ENCODE measurements at places on chromosomes 16 and 17.

GRCh38 chr16:84550096-84550495, 45.6 kb upstream of the MEAK7 start:
- DNase-seq: no peak

DNA sequence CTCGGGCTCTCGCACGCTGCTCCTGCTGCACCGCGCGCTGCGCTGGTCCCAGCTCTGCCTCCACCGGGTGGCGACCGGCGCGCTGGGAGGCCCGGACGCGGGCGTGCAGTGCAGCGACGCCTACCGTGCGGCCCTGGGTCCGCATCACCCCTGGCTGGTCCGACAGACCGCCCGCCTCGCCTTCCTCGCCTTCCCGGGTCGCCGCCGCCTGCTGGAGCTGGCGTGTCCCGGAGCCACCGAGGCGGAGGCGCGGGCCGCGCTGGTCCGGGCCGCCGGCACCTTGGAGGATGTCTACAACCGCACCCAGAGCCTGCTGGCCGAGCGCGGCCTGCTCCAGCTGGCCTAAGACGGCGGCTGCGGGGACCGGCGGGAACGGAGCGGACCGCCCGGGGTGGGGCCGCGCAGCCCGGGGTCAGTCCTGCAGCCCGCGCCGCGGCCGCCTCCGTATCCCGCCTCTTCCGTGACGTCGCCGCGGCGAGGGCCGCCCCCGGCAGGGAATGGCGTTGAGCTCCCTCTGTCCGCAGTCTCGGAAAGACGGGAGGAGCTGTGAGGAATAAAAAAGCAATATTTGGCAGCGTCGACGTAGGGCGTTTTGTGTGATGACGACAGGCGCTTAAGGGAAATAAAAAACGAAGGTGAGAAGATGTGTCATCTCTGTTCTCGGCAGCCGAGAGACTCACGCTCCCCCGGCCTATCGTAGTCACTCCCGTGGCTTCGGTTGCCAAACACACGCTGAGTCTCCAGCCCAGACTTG, 1.4 kb downstream of the GLTPD2 start:
- DNase-seq: peak; percentile 62

DNA sequence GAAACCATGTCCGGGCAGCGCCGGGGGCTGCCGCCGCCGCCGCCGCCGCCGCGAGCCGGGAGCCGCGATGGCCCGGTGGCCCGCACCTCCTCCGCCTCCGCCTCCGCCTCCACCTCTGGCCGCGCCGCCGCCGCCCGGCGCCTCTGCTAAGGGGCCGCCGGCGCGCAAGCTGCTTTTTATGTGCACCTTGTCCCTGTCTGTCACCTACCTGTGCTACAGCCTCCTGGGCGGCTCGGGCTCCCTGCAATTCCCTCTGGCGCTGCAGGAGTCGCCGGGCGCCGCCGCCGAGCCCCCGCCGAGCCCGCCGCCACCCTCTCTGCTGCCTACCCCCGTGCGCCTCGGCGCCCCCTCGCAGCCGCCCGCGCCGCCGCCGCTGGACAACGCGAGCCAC, 587 bp downstream of the HS3ST4 start:
- no peak for DNase-seq

DNA sequence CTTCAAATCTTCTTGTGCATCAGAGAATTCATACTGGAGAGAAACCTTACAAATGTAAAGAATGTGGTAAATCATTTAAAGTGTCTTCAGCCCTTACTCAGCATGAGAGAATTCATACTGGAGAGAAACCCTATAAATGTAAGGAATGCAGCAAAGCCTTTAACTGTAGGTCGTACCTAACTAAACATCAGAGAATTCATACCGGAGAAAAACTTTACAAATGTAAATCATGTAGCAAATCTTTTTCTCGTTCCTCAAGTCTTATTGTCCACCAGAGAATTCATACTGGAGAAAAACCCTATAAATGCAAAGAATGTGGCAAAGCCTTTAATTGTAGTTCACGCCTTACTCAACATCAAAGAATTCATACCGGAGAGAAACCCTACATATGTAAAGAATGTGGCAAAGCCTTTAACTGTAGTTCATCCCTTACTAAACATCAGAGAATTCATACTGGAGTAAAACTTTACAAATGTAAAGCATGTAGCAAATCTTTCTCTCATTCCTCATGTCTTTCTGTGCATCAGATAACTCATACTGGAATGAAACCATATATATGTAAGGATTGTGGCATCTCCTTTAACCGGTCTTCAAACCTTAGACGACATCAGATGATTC, 118.5 kb upstream of the ZNF267 start:
- no peak for DNase-seq

DNA sequence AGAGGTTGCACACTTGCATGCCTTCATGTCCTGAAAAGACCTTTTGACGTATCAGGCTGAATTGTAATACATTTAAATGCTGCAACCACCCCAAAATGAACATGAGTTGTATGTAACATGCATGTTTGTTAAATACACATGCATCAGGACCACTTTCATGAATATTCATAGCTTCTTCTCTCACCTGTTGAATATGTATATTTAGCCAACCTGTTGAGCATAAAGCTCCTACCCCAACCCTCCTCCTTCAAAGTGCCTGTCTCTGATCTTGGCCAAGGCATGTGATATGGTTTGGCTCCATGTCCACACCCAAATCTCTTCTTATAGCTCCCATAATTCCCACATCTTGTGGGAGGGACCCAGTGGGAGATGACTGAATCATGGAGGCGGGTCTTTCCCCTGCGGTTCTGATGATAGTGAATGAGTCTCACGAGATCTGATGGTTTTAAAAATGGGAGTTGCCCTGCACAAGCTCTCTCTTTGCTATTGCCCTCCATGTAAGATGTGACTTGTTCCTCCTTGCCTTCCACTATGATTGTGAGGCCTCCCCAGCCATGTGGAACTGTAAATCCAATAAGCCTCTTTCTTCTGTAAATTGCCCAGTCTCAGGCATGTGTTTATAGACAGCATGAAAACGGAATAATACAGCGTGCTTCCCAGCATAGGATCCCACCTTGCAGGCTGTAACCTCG, 3.8 kb upstream of the CRYM start:
- no peak for DNase-seq

GRCh38 chr17:77840513-77841165, 117.9 kb upstream of the TNRC6C start:
- no peak for DNase-seq

DNA sequence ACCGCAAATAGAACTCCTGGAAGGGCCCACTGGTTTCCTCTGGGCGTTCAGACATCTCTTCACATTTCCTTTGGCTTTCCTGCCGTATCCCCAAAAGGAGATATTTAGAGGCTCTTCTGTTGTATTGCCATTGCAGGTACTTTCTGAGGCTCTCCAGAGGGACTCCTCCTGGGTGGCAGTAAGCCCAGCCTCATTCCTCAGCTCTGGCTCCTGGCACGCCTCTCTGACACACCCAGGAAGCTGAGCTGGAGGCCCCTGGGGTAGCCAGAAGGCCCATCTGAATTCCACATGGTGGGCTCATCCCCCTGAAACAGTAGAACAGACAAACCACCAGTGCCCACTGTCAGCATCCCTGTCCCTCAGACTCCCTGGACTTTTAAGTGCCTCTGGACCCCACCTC, 206.7 kb downstream of the PARN start:
- no peak for DNase-seq

DNA sequence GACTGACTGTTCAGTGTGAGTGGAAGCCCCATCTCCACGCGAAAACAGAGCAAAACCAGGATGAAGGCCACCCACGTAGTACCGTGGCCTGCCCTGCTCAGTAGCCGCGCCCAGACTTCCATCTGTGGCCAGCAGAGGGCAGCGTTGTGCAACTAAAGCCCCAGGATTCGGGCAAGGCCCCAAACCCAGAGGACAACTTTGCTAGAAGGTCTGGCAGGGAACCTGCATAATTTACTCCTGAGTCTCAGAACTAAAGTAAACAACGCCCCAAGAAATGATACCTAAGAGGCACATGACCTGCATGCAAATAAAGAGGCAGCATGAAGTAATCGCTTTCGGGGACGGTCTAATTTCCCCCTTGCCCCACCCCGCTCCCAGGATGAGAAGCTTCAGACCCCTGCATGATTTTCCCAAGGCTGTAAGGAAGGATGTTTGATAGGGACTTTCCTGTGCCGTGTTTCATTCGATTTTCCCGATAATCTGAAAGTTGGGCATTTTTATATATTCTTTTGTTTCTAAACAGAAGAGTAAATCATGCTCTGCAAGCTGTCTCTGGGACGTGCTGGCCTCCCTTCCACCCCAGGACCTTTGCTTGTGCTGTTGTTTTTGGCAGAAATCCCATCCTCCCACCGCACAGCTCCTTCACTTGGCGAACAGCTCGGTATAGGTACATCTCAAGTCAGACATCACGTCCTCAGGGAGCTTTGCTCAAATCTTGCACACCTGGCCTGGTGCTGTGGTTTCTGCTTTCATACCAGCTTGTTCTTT, 18.6 kb downstream of the HSBP1 start:
- peak; percentile 59 for DNase-seq

DNA sequence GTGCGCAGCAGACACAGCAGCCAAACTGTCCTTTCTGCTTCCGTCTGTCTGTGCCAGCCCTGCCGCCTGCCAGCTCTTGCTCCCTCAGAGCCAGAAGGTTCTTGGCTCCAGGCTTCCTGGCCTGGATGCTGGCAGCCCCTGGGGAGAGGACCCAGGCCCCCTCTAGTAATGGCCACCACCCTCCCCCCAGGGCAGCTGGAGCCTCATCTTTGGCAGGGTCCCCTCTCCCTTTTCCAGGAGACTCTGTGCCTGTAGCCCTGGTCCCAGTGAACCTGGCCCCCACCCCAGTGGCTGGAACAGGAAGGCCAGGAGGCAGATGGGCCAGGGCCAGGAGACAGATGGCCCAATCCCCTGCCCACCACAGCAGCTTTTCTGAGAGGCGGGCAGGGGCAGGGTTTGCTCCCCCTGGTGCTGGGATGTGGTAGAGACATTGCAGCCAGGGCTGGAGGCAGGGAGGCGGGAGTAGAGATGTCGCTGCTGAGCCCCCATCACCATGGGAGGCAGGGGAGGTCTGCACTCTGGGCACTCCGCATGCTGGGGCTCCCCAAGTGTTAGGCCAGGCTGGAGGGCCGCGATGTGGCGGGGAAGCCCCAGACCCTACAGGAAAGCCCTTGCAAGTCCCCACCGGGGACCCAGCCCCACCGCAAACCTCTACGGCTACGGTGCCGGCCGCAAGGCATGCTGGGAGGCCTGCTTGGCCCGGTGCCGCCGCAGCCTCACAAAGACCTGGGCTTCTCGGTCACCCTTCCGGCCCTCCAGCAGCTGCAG, 16.7 kb downstream of the UNC13D start:
- peak; percentile 36 for DNase-seq

DNA sequence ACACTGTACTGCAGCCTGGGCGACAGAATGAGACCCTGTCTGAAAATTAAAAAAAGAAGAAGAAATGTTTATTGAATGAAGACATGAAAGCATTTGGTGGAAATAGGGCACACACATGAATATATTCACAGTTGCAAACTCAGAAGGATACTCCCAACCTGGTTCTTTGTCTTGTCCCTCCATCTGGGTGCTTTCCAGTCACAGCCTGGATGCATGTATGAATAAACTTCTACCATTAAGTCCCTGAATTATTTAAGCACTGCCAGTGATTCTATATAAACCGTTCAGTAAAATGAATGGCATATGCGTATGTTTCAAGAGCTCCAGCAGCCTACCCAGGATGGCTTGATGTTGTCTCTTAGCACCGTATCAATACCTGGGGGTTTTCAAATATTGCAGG, 591.1 kb downstream of the WWOX start:
- DNase-seq: no peak

- DNase-seq: no peak
These were observed 179.1 kb upstream of the CHMP6 start for GRCh38 chr17:80812362-80813088.

GRCh38 chr17:15920758-15921239, 24.1 kb upstream of the ADORA2B start:
- DNase-seq: no peak

DNA sequence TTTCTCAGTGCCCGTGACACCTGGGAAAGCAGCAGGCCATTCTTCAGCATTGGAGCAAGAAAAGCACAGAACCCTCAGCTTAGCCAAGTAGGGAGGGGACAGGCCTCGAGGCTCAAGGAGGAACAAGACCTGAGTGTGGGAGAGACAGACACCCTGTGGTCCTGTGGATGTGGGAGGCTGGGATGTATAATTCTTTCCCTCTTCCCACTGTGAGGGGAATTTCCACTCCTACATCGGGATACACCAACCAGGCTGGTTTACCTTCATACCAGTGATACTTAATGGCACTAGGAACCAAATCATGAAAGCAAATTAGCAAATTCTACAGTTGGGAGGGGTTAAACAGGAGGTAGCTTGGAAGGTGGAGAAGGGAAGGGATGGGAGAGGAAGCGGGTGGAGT, 41.7 kb downstream of the LYRM1 start:
- DNase-seq: no peak

DNA sequence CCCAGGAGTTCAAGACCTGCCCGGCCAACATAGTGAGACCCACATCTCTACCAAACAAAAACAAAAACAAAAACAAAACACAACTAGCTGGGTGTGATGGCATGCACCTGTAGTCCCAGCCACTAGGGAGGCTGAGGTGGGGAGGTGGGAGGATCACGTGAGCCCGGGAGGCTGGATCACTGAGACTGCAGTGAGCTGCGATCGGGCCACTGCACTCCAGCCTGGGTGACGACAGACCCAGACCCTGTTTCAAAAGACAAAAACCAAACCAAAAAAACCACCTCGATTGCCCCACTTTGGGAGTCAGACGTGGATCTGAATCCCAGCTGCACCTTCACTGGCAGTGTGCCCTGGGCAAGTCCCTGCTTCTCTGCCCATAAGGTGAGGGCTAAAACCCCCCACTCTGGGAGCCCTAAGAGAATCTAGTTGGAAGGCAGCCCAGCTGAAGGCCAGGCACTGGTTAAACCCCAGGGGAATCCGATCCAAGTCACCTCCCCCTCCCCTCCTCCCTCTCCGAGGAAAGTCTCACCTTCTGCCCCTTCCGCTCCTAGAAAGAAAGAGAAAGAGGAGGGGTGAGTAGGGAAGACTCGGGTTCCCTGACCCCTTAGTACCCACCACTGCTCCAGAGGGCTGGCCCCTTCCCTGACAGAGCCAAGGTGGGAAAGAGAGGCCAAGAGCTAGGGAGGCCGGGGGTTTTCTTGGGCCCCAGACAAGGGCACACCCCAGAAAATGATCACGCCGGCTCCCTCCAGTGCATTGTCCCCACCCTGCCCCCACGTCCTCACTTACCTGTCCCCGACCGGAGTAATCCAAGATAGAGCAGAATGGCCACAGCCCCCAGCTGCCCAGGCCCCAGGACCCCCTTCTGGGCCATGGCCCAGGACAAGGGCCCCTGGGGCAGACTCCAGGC, 647 bp downstream of the PRSS8 start:
- DNase-seq: no peak

DNA sequence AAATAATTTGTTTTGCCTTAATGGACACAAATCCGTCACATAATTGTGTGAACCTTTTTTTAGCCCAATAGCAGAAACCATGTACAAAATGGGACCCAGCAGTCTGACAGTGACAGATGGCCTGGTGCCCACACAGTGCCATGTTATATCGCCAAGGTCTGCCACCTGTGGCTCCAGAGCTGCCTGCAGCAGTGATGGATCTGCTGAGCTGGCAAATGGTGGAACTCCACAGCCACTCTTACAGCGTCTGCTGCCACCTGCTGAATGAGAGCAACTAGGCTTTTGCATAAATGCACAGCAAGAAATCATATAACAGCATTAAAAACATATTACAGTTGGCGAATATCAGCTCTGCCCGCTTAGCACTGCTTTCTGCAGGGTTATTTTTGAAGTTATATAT, 59.4 kb downstream of the NUP93 start:
- no peak for DNase-seq

GRCh38 chr16:27088216-27088615, 21.5 kb downstream of the C16orf82 start:
- DNase-seq: no peak
